ENCODE measurements at places on chromosomes 6 and 20.

DNA sequence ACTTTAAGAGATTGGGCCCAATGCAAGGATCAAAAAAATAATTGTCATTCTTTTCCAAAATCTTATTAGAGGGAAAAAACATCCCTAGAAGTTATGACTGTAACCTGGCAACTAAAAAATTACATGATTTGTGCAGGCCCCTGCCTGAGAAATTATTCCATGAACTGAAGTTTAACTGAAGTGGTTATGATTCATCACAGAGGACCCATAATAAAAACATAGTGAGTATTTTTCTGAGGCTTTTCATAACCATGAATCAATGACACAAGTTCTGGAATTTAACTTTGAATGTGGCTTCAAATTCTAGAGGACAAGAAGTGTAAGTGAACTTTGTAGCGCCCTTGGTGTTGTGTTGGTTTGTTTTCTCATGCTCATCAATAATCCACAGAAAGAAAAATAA lies 31.1 kb upstream of the CARMIL1 start:
- DNase-seq, result no peak

DNA sequence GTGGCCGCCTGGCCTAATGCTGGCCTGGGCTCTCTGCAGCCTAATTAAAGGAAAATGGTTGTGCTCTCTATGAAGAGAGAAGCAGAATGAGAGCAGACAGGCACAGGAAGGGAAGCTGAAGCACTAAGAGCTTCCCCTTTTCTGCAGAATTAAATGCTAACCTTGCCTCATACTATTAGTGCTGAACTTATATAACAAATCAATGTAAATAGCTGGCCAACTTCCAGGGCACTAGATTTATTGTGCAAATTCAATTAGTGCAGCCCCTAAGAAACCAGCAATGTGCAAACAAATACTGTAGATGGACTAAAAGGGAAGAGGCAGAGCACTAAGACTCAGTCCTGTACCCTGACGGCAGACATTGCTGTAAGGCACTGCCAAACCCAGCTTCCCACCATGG lies 36.1 kb upstream of the INSM1 start:
- DNase-seq, result no peak

DNA sequence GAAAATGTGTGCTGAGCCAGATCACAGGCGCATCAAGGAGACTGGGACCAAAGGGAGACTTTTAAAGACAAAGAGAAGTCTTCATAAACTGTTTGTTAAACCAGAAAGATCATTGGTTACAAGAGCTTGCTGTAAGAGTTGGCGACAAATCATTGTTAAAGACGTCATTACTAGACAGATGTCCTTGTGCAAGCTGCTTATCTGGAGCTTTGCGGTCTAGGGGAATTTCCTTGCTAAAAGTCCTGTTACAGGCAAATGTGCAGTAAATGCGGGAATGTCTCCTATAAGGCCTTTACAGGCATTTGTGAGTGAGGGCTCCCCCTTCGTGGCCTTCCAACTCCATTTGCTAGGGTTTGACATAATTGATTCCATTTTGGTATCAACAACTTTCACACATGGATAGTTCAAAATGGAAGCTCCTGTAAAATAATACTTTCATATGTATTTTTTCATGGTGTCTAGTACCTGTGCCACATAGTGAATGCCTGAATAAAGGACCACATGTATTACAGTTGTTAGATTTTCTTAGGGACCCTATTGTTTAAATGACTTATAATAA lies 362.4 kb downstream of the UTRN start:
- no peak for DNase-seq

- DNase-seq, result no peak
Measured at GRCh38 chr6:155157101-155157500, 106.7 kb upstream of the CLDN20 start.

DNA sequence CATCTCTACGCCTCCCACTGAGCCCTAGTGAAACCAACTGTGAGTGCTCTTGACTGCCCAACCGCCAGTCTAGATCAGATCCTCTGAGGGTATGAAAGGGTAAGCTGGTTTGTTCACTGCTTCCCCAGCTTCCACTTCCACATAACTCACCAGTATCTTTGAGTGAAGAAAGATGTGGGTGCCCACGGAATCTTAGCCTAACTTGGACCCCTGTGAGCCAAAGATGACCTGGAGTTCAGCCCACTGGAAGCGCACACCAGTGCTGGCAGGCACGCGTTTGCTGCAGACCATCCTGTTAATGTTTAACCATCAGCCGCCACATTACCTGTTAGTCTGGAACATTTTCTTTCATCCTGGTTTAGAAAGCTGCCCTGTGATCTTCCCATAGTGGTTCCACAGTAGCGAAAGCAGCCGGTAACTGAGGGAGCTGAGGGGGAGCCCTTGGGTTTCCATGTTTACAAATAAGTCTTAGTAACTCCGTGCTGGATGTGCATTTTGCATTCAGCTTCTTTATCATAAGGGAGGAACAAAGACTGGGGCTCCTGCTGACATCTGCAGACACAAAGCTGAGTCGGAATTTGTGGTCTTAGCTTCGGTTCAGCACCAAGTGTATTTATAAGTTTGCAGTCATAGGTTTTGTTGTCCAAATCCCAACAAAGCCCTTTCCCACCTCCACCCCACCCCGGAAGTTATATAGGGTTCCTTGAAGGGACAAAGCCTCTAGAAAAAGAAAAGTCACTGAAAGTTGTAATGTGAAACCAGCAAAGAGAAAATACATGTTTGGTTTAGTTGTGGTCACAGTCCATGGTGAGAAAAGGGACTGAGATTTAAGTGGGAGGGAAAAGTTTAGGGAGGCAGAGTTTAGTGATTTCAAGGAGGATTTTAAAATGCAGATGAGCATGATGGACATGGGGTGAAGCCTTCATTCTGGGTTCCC lies 71.0 kb downstream of the SSR1 start:
- DNase-seq, result no peak

- no peak for DNase-seq
Measured at GRCh38 chr6:11730641-11731040, 48.0 kb downstream of the ADTRP start.

DNA sequence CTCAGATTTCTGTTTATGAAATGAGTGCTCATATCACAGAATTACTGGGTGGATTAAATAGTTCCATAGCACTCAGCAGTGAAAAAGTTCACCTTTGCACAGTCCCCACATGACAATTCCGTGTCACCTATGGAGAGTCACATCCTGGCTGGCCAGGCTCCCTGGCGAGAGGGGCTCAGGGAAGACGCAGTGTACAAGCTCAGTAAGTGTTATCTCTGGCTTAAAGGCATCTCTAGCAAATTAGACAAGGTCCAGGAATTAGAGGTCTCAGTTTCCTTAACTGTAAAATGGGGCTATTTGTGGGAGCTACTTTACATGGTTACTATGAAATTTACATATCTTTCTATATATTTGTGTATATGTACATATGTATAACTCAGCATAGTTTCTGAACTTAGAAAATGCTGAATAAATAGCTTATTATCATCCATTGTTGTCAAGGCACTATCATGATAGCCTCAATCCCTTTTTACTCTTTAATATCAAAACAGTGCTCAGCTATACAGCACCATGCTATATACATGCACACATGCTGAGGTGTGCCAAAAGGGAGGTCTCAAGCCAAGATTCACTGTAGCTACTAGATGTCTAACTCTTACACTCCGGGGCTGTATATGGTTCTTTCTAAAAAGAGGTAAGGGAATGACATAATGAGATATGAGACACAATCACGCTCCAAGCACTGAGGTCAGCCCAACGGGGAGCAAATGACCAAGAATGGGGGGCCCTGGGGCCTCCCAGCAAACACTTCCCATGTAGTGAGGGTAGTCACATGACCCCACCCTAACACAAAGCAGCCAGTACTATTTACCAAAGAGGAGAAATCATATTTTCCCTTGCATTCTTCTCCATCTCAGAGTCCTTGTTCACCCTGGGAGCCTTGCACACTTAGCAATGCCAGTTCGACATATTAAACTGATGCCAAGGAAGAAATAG lies 59.4 kb downstream of the SLC22A23 start:
- no peak for DNase-seq

- DNase-seq, result peak; percentile 29
Measured at GRCh38 chr6:140744659-140745320, 1370.3 kb upstream of the CITED2 start.

- DNase-seq, result no peak
Measured at GRCh38 chr6:2242311-2242710, 3.1 kb downstream of the GMDS start.

- no peak for DNase-seq
Measured at GRCh38 chr20:19431316-19431700, 218.9 kb downstream of the SLC24A3 start.

DNA sequence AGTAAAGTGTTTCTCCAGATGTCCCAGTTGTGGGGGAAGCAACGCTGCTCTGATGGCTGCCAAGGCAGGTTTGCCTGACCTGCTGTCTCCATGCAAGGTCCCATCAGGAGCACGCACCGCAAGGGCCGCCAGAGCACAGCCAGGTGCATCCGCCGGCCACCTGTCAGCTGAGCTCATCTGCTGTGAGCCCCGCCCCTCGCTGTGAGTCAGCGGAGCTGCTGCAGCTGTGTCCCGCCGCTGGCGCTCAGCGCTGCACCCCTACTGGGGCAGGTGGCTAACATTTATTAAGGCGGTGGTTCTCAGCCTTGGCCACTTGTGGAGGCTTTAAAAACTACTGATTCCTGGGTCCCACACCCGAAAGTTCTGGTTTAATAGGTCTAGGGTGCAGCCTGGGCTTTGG lies 225.7 kb downstream of the UST start:
- DNase-seq, result no peak

DNA sequence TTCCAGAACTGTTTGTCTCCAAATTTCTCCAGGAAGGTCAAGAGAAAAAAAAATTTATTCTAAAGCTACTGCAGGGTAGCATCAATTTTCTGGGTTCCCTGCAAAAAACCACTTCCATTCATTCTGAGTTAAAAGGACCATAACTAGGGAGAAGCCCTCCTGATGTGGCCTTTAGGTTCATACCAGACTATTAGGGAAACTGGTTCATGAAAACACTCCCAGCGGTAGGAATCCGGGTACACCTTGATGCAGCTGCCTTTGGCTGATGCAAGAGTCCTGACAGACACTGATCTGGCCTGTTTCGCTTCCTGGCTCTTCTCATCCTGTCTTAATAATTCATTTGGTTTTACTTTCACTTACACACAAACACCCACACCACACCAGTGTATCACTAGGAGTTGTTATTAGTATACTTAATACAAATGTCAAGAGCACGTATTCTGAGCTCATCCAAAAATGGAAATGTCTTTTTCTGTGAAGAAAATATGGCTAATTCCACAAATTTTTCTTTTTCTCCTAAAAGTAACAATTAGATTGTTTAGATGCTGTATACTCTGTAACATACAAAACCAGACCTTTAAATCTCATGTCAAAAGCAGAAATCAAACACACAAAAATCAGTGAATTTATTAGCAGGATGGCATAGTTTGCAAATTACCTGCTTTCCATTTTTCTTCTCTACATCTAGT lies 38.4 kb upstream of the ARHGAP18 start:
- no peak for DNase-seq

DNA sequence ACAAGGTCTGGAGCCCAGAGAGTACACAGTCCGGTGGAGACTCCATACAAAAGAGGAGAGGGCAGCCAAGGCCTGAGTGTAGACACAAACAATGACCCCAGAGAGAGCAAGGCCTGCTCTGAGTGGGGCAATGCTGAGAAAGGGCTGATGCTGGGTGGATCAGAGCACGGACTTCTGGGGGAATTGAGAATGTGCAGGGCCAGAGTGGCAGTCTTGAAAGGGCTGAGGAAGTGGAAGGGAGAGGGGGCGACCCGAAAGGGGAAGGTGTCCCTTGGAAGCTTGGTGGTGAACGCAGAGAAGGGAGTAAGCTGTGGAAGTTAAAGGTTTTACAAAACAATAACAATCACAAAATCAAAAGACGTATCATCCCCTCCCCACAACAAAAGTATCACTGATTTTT lies 12.0 kb upstream of the GRM4 start:
- no peak for DNase-seq

- DNase-seq, result no peak
Measured at GRCh38 chr6:110328259-110328658, 29.9 kb downstream of the METTL24 start.

- no peak for DNase-seq
Measured at GRCh38 chr6:99810295-99810694, 183.7 kb downstream of the MCHR2 start.

DNA sequence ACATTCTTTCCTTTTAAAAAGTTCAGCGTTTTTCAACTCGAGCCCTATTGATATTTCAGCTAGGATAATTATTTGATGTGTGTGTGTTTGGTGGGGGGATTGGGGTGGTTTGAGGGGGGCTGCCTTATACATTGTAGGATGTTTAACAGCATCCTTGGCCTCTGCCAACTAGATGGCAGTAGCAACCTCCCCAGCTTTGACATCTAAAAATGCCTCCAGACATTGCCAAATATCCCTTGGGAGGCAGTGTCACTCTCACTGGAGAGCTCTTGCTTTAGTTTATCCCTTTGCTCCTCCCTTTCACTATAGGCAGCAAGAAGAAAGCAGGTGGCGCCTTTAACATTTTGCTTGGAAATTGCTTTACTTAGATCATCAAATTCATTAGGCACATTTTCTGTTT lies 14.6 kb upstream of the TP53TG5 start:
- no peak for DNase-seq

GRCh38 chr20:33071198-33071597 lies 8.2 kb upstream of the BPIFB4 start:
- DNase-seq, result no peak

- DNase-seq, result no peak
Measured at GRCh38 chr6:146827216-146827928, 228.6 kb downstream of the ADGB start.

- no peak for DNase-seq
Measured at GRCh38 chr6:47098570-47098993, 56.5 kb upstream of the ADGRF1 start.

DNA sequence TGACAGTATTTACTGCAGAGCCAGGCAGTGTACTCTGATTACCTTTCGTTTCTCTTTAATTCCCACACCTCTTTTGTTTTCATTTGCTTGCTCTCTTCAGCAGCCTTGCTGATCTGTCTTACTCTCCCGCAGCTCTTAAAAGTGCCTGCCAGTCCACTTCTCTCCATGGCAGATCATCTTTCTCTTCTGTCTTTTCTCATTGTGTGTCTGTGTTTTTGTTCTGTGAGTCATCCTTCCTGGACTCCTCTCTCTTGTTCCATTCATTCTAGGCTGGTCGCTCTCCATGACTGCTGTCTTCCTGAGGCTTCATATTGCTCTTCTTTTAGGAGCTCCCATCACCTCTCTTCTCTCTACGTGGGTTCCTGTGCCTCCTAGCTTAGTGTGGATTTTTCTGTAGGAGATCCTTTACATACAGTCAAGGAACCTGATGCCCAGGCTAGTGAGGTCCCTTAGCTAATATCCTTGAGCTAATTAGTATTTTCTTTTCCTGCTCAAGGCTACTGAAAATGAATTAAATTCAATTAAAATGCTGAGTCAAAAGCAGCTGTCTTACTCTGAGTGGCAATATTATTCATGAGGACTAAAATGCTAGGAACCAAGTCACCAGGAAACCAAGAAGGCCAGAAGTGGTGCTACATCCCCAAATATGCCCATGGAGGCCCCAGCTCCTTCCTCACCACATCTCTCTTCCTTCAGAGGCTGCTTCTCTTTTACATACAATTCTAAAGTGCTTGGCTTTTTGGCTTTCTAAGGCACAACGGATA lies 86.1 kb downstream of the SLX4IP start:
- no peak for DNase-seq

- no peak for DNase-seq
Measured at GRCh38 chr6:4772750-4773149, 3.5 kb upstream of the CDYL start.

GRCh38 chr20:20231528-20232298 lies 136.2 kb upstream of the INSM1 start:
- no peak for DNase-seq

Data from tibial artery (tissue), 4 donors.